ENCODE measurements at places on chromosomes 11 and 22.

DNA sequence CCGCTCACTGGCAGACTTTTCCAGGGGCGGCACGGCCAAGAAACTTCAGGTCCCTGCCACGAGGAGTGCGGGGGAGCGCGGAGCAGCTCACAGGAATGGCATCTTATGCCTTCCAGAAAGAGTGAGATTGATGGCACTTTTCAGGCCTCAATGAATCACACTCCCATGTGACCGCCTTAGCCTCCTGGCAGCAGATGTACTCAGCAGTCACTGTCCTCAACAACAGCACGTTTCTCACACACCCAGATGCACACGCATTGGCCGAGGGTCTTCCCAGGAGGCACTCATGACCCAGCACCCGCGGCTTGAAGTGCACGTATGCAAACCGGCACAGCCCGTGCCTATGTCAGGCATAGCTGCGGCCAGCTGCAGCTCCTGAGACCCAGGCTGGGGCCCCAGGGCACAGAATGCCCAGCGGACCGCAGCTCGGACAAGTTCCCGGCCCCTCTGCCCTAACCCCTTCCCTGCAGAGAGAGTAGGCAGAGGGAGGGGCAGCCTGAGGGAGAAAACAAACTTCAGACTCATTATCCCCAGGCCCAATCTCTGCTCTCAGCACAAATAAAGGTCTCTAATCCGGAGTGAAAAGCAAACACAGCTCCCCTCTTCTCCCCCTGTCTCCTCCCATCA, 48.3 kb downstream of the RPUSD4 start:
- no peak for DNase-seq

DNA sequence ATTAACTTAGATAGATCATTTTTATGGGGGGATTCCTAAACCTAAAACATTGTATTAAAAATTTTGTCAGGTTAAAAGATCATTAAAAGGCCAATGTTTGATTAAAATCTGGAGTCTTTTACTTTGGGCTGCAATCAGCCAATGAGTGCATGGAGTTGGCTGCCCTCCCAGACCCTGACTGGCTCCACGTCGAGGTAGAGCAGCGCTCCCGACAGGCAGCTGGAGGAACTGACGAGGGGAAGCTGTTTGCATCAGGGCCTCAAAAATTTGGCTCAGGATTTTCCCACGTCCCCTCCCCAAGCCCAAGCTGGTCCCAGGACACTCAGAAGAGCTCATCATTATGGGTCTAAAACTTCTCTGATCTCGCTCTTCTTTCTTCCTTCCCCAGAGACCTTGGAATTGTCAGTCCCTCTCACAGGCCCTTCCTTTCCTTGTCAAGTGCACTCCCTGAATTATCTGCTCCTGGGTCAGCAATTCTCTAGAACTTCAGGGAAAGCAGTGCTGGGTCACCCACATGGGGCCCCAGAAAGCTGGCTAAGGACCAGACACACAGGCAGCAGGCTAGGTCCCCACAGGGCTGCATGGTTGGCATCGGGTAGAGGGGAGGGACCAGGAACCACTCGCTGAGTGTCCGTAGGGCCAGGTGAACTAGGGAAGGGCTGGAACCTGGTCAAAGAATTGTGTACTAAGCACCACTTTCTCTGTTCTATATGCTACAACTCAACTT, 119.6 kb upstream of the IGLL5 start:
- no peak for DNase-seq

- no peak for DNase-seq
Observed at GRCh38 chr11:130407978-130408377, 20.4 kb downstream of the ADAMTS8 start.

DNA sequence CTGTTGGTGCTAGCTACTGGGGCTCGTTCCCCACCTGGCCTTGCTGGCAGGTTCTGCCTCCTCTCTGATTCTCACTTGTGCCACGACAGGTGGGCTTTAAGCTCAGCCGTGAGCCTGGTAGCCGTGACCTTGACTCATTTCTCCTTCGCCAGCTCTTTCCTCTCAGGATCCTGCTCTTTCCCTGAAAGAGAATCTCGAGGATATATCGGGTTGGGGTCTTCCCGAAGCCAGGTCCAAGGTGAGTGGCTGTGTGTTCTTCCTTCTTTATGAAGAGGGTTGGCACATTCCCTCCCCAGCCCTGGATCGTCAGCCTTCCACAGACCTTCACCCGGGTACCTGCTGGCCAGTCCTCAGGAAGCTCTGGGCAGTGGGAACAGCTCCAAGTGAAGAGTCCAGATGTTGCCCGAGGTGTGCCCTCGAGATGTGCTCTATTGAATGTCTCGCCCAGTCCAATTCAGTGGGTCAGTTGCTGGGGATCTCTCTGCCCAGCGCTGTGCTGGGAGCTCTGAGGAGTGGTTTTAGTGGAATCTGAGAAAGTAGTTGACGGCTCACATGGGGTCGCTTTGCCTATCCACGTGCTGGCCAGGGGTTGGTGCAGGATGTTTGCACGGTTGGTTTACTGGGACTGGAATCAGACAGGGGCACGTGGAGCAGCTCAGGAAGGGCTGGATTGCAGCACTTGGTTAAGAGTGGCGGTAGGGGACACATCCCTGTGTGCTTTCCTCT, 1.4 kb downstream of the ZNF74 start:
- no peak for DNase-seq

- peak; percentile 11 for DNase-seq
Observed at GRCh38 chr11:79626135-79627075, 185.6 kb upstream of the TENM4 start.

DNA sequence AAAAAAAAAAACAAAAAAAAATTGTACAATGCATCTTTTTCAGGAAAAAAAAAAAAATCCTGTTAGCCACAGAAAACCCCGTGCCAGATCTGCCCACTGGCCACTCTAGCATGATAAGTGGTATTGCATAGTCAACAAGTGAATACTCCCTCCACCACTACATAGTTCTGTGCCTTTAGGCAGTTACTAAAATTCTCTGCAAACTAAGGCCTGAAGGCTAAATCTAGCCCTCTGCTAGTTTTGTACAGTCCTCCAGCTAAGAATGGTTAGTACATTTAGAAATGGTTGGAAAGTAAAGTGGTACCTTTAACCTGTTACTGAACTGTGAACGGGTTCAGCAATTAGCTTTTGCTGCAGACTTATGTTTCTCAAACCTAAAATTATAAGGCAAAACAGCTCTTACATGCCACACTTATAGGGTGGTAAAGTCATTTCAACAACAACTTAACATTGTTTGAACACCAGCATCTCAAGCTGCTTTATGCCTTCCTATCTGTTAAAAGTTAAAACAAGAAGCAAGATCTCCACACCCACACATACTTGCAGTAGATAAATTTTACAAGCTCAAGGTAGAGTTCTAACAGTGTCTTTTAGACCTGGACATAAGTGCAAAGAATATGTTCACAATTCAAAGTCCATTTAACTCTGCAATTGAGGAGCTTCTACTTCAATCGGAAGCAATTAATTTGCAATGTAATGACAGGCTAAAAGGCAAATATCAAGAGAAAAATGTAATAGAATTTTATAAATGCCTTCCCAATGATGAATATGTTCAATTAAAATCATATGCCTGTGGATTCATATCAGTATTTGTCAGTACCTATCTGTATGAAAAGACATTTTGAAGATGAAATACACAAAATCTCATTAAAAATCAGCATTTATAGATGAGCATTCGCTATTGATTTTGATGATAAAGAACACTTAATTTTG, 7.3 kb downstream of the C11orf71 start:
- DNase-seq: no peak

- no peak for DNase-seq
Observed at GRCh38 chr11:31651208-31651607, 141.6 kb downstream of the ELP4 start.

- no peak for DNase-seq
Observed at GRCh38 chr11:120590472-120590871, 78.9 kb downstream of the GRIK4 start.

- DNase-seq: no peak
Observed at GRCh38 chr22:33405194-33405593, 347.0 kb upstream of the SYN3 start.

DNA sequence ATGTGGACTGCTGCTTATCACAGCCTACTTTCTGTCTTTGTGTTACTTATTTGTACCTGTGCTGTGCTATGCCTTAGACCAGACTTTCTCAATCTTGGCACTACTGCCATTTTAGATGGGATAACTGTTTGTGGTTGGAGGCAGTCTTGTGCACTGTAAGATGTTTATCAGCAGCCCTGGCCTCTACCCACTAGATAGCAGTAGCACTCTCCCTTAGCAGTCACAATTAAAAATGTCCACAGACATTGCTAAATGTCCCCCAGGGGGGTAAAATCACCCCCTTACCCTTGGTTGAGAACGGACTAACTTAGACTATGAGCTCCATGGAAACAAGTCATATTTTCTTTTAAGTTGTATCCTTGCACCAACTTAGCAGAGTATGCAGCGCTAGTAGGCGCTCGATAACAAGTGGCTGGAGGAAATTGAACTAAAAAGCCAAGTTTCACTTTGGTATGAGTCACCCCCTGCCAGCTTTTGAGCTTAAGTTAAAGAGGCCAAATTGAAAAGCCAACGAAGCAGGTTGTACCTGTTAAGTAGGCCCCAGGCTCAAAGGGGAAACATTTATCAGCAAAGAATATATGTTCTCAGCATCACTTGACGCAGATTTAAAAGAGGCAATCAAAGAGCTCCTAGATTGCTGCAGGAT, 304.8 kb upstream of the SORL1-AS1 start:
- DNase-seq: no peak

GRCh38 chr11:24628224-24628776, 131.4 kb downstream of the LUZP2 start:
- no peak for DNase-seq

- no peak for DNase-seq
Observed at GRCh38 chr11:34509336-34509876, 4.2 kb downstream of the ELF5 start.

DNA sequence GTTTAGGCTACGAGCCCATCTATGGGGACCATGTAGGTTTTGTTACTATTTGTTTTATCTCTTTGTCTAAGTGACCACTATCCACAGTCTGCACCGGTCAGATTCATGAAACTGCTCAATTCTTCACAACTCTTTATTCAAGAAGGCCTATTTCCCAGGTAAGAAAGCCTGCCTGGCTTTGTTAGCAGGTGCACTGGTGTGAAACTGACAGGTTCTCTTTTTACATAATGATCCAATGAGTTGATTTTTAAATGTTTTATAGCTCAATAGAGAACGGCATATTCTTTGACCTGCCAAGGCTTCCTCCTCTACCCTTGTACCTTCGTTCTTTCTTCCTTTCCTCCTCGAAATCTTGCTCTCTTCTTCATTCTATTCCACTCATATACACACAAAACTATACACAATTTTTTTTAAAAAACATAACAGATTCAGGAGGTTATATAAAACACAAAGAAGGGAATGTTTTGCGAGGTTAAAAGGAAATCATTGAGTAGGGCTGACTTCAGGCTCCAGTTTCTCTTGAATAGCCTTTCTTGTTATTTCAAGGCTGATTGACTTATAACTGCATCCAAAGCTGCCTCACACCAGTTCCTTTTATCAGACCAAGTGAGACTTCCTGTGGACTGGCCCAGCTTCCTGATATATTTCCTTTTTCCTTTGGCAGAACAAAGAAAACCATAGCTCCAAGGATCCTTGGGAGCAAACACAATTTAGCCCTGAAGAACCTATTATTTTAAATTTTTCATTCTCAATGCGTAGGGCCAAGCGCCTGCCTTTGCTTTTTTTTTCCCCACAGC, 11.4 kb downstream of the FLI1 start:
- no peak for DNase-seq

DNA sequence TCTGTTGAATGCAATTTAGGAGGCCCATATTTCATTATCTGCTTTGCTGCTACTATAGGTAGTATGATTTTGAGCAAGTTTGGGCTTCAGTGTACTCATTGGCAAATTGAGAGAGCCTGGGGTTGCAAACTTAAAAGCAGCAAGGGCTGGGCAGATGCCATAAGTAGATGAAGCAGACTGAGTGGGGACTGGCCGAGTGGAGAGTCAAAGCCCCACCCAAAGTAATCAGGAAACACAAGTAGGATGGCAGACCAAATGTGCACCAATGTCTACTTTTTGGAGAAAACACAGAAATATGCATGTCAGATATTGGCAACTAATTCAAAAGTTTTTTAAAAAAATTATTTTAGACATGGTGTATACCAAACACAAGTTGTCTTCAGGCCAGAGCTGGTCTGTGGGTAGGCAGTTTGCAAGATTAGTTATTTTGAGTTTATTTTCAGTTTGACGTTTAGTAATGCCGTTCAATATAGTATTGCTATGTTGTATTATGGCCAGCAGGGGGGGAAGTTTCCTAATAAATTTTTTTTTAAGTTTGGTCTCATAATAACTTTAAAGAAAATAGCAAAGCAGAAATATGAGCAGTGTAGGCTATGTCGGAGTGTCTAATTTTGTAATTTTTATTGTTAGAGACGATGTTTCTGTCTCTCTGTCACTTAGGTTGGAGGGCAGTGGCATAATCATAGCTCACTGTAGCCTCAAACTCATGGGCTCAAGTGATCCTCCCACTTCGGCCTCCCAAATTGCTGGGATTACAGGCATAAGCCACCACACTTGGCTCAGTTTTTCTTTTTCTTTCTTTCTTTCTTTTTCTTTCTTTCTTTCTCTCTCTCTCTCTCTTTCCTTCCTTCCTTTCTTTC, 105.1 kb downstream of the HIPK3 start:
- DNase-seq: no peak

DNA sequence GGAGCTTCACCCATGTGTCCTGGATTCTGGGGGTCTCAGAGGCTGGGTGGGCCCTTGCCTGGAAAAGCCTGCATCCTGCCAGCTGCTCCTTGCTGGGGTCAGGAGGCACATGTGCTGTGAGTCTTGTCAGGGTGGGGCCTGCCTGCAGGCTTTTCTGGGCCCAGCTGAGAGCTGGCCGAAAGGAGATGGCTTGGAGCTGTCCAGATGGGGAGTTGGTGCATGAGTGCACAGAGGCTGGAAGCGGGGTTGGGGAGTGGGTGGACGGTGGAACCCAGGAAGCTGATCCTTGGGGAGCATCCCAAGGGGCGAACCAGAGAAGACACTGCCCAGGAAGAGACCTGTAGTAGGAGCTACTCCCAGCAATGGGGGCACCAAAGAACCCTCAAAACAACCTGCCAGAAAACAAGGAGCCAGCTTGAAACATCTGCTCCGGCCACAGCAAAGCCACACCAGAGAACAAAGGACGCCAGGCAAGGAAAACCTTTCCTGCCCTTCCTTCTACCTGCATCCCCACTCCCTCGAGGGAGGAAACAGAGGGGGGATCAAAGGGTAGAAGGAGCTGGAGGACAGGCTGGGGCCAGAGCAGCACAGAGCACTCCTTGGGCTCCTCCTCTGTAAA, 8.2 kb upstream of the KCTD17 start:
- no peak for DNase-seq

- DNase-seq: no peak
Observed at GRCh38 chr11:34411111-34411510, 27.6 kb upstream of the CAT start.

GRCh38 chr11:70024773-70025045, 53.4 kb upstream of the ANO1 start:
- DNase-seq: no peak

GRCh38 chr11:111938687-111939160, 1.6 kb downstream of the DIXDC1 start:
- peak; percentile 71 for DNase-seq

DNA sequence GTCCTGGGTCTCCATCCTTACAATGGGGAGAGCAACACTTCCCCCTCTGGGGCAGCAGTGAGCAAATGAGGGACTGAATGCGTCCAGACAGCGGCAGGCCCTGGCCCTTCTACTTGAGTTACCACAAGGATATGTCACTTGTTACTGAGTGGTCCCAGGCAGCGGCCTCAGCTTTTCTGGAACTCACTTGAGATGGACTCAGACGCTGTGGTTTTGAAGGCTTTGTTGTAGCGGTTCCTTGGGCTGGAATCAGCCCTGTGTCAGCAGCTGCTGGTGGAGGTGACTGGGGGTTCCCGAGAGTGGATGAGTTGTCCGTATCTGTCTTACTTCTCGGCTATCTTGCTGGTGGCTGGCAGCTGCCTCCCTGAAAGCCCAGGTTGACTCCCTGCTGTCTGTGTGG, 77.0 kb downstream of the MICAL2 start:
- DNase-seq: no peak
